ENCODE measurements at places on chromosomes 6 and 20.

- peak; percentile 80 for DNase-seq
These were observed 14.6 kb upstream of the BLCAP start for GRCh38 chr20:37542281-37542680.

DNA sequence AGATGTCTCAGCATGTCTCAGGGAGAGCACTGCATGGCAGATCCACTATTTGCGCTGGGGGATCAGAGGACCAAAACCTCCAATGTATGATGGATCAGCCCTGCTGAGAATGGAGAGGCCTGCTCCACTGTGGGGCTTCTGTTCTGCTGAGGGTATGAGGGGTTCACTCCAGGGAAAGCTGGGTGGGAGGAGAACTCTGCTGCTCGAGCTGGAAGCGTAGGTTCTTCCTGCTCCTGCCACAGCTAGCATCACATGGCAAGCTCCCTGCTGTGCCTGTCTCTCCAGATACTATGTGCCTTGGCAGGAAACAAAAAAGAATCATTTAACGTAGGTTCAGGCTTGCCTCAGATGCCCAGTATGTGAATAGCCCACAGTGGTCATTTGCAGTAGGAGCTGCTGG lies 105.8 kb downstream of the EPM2A start:
- no peak for DNase-seq

- no peak for DNase-seq
These were observed 20.2 kb downstream of the MAP3K4 start for GRCh38 chr6:161011492-161012480.

DNA sequence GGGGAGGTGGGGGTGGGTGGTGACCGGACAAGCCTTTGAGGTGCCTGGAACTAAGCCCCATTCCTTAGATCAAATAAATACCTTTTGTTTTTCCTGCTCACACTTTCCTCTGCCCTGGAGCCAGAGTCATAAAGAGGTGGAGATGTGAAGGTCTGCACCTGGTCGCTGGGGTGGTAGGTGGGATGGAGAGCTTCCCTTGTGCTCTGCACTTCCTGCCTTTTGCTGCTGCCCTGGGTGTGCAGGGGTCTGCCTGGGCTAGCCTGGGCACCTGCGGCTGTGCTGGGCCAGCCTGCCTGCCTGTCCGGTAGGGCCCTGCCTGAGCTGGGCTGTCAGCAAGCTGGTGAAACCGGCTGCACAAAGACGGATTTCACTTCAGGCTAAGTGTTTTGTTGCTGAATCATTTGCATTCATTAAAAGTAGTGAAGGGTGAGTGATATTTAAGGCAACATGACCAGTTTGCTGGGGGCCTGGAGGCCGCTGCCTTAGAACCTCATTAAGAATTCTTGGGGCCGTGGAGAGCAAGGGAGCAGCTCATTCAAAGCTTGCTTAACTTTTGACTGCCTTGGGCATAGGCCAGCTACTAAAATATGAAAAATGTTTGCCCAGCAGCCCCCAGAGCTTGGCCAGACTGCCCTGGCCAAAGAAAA lies 20.5 kb downstream of the PTK7 start:
- DNase-seq: peak; percentile 81

DNA sequence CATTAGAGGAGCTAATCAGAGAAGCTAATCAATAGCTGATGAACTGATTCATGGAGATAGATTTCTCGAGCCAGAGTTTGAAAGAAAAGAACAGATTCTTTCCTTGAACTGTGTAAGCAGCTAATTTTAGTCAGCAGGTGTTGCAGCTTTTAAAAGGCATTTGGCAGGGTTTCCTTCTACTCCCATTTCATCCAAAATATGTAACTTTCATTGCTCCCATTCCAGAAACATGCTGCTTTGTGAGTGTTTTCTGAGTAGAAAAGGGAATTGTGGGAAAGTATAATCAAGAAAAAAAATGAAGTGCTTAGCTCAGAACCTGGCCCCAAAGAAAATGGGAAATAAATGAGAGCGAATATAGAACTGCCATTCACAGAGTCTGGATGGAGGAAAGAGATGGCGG lies 20.8 kb downstream of the SLC35F1 start:
- DNase-seq: no peak

DNA sequence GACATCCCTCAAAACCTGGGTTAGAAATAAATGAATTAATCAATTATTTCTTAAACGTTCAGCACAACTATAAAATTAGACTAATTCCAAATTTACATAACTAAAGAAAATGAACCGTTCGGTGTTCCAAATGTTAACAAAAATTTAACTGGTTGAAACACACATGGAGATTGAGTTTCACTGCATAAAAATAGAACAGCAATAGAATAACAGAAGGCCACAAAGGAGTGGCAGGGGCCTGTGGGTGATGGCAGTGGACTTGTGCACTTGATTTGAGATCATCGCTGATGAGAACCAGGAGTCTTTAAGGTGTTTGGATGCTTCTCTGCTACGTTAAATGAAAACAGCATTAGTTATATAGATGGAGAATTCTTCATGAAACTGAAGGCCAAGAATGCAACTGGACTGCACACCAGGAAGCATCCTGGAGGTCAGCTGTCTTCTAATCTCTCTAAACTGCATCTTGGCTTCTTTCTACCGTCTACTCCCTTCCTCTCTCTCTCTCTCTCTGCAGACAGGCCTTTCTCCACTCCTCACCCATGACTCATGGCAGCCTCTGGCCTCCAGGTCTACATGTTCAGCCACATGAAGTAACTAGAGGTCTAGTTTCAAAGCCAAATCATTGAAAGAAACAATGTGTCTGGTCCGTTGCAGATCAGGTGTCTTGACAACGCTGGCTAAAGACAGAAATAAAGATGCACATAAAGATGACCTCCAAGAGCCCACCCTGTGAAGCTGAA lies 111.3 kb downstream of the SIM1 start:
- DNase-seq: peak; percentile 20

DNA sequence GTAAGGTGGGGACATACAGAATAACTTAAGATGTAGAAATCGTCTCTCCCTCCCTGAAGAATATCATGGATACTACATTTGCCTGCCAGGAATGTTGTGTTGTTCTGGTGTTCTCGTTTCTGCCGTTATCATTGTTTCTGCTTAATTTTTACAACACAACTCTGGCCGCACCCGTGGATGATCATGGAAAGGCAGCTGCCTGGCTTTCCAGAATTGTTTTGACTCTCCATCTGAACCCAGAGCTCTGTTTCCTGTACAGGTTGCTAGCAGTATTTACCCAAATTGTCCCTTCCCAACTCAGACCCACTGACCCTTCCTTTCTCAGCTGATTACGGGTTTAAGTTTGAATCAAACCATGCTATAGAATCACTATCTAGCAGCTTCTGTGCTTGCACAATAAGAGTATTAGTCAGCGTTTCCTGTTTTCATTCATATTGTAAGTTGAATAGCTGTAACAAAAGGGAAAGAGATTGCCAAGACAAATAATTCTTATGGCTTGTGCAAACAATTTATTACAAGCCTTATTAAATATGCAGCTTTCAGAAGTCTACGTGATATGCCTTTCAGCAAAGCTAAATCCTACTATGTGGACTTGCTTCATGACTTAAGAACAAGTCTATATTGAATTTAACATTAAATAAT lies 139.0 kb downstream of the MTHFD1L start:
- DNase-seq: peak; percentile 64

DNA sequence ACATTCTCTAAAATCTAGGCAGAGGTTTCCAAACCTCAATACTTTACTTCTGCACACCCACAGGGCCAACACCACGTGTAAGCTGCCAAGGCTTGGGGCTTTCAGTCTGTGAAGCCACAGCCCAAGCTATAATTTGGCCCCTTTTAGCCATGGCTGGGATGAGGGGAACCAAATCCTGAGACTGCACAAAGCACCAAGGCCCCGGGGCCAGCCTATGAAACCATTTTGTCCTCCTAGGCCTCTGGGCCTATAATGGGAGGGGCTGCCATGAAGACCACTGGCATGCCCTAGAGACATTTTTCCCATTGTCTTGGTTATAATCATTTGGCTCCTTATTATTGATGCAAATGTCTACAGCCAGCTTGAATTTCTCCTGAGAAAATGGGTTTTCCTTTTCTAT lies 513.0 kb upstream of the ADGRB3 start:
- DNase-seq: no peak

DNA sequence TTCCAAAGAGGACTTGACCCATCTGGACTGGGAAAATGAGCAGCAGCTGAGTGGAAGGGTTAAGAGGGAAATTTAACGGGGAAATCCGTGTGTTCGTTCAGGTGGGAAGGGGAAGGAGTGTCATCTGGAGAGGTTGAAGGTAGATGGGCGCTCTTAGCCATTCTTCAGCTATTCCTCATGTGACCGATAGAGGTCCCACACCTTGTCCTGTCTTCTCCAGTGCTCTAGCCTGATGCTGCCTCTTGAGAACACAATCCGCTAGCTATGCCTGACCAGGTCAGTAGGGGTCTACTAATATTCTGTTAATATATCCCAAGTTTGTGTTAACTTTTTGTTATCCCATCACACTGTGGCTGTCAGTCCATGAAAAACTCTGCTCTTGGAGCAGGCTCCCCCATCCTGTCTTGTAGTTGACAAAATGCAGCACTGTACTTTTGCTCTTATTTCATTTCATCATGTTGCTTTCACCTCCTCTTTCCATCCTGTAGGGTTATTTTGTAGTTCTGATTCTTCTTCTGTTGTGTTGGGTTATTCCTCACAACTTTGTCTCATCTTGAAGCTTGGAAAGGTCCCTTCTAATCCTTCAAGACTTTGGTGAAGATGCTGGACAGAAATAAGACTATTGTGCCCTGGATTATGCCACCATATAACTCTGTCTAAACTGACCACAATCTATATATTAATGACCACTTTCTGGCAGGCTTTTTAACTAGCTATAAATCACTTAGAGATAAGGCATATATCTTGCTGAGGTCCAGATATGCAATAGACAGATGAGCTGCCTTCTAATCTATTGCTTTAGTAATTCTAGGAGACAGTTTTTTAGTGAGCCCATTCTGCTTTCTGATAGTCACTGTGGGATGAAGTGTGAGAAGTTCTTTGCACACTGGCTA lies 123.4 kb upstream of the SUPT3H start:
- DNase-seq: no peak

- DNase-seq: no peak
These were observed 306.2 kb upstream of the NT5E start for GRCh38 chr6:85143676-85144075.

GRCh38 chr20:52234302-52235045 lies 42.9 kb upstream of the ZFP64 start:
- DNase-seq: no peak

- no peak for DNase-seq
These were observed 15.7 kb downstream of the SLC23A2 start for GRCh38 chr20:4985658-4986057.

GRCh38 chr20:19995220-19995863 lies 21.8 kb upstream of the NAA20 start:
- no peak for DNase-seq

Measured in epithelial cell of prostate (primary cell).